Activated naive CD4-positive, alpha-beta T cell treated with Interleukin-2 at 50 U/mL for 16 hours (primary cell): ENCODE measurements at places on chromosomes 3 and 15.

- DNase-seq, result no peak
Measured at GRCh38 chr3:41900265-41900664, 61.6 kb downstream of the ULK4 start.

DNA sequence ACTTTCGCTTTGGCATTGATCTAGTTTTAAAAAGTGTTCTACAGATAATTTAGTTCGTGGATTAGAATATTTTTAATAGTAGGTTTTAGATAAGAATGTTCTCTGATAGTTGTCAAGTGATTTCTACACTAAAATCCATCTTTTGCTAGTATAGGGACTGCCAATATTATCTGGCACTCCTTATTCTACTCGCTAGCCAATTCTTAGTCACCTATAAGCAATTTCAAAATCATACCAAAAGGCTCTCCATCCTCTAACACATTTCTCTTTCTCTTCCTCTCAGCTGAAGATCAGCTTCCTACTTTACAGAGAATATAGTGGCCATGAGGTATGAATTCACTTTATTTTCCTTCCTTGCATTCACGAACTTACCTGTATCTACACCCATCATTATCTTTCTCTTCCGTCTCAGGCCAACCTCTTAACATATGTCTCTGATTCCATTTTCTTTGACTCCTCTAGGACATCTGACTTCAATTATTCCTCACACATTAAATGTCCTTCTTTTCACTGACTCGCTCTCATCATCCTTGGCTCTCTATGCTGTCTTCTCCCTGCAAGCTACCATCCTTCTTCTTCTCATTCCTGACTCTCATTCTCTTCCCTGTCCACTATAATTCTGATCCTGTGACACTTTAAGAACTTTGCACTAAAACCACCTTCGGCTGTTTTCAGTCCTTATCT lies 35.5 kb downstream of the C3orf80 start:
- DNase-seq, result no peak

GRCh38 chr3:175484666-175485065 lies 625.5 kb downstream of the NAALADL2 start:
- DNase-seq, result no peak

DNA sequence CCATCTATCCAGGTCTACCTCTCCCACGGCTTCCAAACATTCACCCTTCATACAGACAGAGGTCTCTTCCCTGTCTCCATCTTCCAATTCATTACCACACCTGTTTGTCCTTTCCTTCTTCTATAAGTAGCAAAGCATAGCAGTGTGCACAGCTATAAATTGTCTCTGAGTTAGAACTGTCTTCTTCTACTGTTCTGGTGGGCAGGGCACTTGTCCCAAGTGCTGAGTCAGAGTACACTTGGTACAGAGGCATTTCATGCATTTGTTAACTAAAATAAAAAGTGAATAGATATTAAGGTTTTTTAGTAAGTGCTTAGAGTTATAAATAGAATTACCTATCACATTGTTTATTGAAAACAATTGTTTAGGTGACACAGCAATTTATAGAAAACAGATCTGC lies 150.1 kb upstream of the CCDC54 start:
- DNase-seq, result no peak

GRCh38 chr15:36622197-36622795 lies 42.9 kb downstream of the CDIN1 start:
- no peak for DNase-seq

GRCh38 chr15:88269356-88270062 lies 13.0 kb upstream of the NTRK3 start:
- no peak for DNase-seq

GRCh38 chr3:187165144-187165543 lies 25.8 kb upstream of the RPL39L start:
- DNase-seq, result peak; percentile 8

- no peak for DNase-seq
Measured at GRCh38 chr3:189936201-189936945, 184.3 kb downstream of the P3H2 start.

GRCh38 chr3:81390796-81391195 lies 370.6 kb downstream of the GBE1 start:
- DNase-seq, result no peak

GRCh38 chr15:31082771-31083369 lies 18.7 kb downstream of the TRPM1 start:
- DNase-seq, result no peak

GRCh38 chr3:113495035-113495434 lies 19.9 kb downstream of the SPICE1 start:
- DNase-seq, result peak; percentile 13

GRCh38 chr15:39919748-39920509 lies at the start of gene GPR176:
GPR176 (minus strand) TSS chr15:39920266; CDS start chr15:39920026, 240 bp downstream.
- peak; percentile 32 for DNase-seq
